ENCODE measurements at places on chromosomes 2 and 18. TPM values are rescaled to one million over a fixed set of nuclear protein-coding genes. Genes with fewer than 3 reads are reported as not detected.

The FAM237A gene
- not detected for total RNA-seq

The ADI1 gene
- 58.0 TPM for total RNA-seq

The DSG2 gene
- 0.05 TPM for total RNA-seq

The BCL2L11 gene
- total RNA-seq, result 6.7 TPM

The HOXD12 gene
- total RNA-seq, result not detected

The MERTK gene
- 0.64 TPM for total RNA-seq

The TMEM37 gene
- total RNA-seq, result 2.9 TPM

The CDH20 gene
- total RNA-seq, result 0.29 TPM

The CERS6 gene
- 11.9 TPM for total RNA-seq

The TRIM43 gene
- not detected for total RNA-seq

The HADHB gene
- 147 TPM for total RNA-seq

The CCL20 gene
- 0.31 TPM for total RNA-seq

The GALNT5 gene
- total RNA-seq, result 11.3 TPM

The RGPD4 gene
- total RNA-seq, result not detected

The IL36G gene
- total RNA-seq, result not detected

The EDAR gene
- not detected for total RNA-seq

The ST8SIA5 gene
- 0.10 TPM for total RNA-seq

The FBXO36 gene
- 2.6 TPM for total RNA-seq

The TDRD15 gene
- not detected for total RNA-seq

The BOLA3 gene
- total RNA-seq, result 15.1 TPM

The NEU4 gene
- total RNA-seq, result not detected

The ELAC1 gene
- 4.2 TPM for total RNA-seq

The EMILIN2 gene
- 16.3 TPM for total RNA-seq

The TLX2 gene
- total RNA-seq, result not detected

The CD207 gene
- total RNA-seq, result not detected

The INPP5D gene
- total RNA-seq, result 0.10 TPM

The EFR3B gene
- total RNA-seq, result 0.24 TPM

The GPR75 gene
- 0.05 TPM for total RNA-seq

The WIPF1 gene
- 11.8 TPM for total RNA-seq

The PPP1R1C gene
- not detected for total RNA-seq

The CRYGC gene
- not detected for total RNA-seq

The DAW1 gene
- total RNA-seq, result 2.8 TPM

The FOXI3 gene
- not detected for total RNA-seq

The ING5 gene
- total RNA-seq, result 14.1 TPM

The SCG2 gene
- total RNA-seq, result 26.6 TPM

The UGT1A3 gene
- not detected for total RNA-seq

The FSHR gene
- not detected for total RNA-seq

The FHL2 gene
- total RNA-seq, result 48.7 TPM

The TBR1 gene
- not detected for total RNA-seq

The ASB18 gene
- not detected for total RNA-seq

The WNT6 gene
- 0.06 TPM for total RNA-seq

The HOXD13 gene
- total RNA-seq, result not detected

The REEP1 gene
- not detected for total RNA-seq

The DNAH7 gene
- total RNA-seq, result 0.12 TPM

The GCA gene
- 0.94 TPM for total RNA-seq

The PPIL3 gene
- total RNA-seq, result 53.0 TPM

The EML6 gene
- total RNA-seq, result 0.20 TPM

The CLEC4F gene
- not detected for total RNA-seq

The GRB14 gene
- total RNA-seq, result 0.39 TPM

The IL36B gene
- total RNA-seq, result not detected

The GKN2 gene
- not detected for total RNA-seq

The AP1S3 gene
- total RNA-seq, result 0.39 TPM

The SLC23A3 gene
- 0.25 TPM for total RNA-seq

The LDLRAD4 gene
- 0.12 TPM for total RNA-seq

The ANKRD30BL gene
- total RNA-seq, result not detected

The KIDINS220 gene
- total RNA-seq, result 38.4 TPM

The SULT6B1 gene
- not detected for total RNA-seq

The PCARE gene
- not detected for total RNA-seq

The IL36RN gene
- total RNA-seq, result not detected
